GM13977 (cell line): ENCODE measurements at places on chromosomes 2 and 18.

DNA sequence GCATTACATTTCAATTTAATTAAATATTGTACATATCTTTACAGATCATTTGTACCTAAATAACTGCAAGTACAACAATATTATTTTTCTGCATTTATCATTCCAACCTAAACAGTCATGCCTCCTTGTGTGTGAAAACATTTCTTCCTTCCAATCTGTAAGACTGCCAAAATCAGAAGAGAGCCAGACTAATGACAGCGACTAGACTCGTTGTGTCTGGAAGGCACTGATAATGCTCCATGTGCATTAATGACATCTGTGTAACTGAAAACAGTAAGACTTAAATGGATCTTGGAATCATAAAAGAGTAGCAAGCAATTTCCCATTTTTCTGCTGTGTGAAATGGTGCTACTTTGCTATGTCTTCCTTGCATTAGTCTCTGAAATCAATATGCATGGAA lies 278.0 kb upstream of the DSEL start:
- no peak for DNase-seq

- no peak for DNase-seq
These were observed 43.6 kb downstream of the MRPS5 start for GRCh38 chr2:95077861-95078603.

DNA sequence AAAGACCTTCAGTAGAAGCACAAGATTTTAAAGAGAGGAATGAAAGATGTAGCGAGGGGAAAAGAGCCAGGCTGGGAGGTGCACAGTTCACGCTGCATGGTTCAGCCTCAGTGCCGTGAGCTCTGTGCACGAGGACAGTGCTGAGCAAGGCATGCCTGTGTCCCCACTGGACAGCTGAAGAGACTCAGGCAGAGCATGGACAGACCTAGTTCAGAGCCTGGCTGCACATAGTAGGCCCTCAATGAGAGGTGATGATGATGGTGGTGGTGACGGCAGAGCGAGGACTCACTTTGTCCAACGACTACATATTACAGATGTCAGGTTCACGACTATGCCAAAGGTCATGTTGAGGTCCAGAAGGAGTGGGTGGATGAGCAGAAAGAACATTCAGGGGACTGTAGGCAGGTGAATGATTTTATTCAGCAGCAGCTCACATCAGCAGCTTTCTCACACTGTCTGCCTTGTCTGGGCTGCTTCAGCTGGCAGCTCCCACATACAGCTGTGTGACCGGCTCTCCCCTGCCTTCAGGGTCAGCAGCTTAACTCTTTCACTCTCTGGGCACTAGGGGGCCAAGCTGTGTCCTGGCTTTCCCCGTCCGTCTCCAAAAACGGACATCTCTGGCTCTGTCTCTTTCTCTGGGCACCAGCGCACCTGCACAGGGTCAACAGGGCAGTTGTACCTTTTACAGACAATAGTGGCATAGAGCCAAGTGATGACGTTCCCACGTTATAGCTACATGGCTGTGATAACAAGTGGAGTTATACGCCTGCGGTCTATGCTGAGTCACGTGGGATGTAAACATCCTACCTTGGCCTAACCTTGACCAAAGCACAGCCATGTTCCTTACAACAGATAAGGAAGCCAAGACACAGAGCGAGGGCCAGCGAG lies 128.8 kb upstream of the MSH6 start:
- no peak for DNase-seq

- no peak for DNase-seq
These were observed 147.8 kb upstream of the TPO start for GRCh38 chr2:1265454-1265853.

DNA sequence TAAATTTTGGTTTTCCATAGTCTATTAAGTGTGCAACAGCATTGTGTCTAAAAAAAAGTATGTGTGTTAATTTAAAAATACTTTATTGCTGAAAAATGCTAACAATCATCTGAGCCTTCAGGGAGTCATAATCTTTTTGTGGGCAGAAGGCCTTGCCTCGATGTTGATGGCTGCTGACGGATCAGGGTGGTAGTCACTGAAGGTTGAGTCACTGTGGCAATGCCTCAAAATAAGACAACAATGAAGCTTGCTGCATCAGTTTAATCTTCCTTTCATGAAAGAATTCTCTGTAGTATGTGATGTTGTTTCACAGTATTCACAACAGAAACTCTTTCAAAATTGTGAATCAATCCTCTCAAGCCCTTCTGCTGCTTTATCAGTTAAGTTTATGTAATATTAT lies 31.3 kb downstream of the HDHD2 start:
- no peak for DNase-seq

GRCh38 chr2:3986063-3986462 lies 282.7 kb downstream of the DCDC2C start:
- DNase-seq, result no peak

- DNase-seq, result no peak
These were observed 22.8 kb upstream of the POLR1B start for GRCh38 chr2:112519506-112519905.

DNA sequence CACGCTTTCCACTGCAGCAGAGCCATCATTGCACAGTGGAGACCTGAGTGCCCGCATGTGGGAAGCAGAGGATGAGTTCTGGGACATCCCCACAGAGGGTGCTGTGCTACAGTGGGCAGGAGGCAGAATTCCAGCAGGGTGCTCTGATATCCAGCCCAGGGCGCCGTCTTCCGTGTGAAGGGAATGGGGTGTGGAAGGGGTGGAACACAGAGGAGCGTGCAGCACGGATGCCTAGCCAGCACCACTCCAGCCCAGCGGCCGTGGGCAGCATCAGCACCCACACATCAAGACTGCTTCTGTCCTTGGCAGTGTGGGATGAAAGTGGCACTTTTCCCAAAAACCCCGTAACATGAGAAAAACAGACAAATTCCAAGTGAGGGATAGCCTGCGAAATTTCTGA lies 134.3 kb downstream of the ZNF236 start:
- no peak for DNase-seq

- DNase-seq, result peak; percentile 13
These were observed 32.6 kb upstream of the INSIG2 start for GRCh38 chr2:118055512-118056164.

DNA sequence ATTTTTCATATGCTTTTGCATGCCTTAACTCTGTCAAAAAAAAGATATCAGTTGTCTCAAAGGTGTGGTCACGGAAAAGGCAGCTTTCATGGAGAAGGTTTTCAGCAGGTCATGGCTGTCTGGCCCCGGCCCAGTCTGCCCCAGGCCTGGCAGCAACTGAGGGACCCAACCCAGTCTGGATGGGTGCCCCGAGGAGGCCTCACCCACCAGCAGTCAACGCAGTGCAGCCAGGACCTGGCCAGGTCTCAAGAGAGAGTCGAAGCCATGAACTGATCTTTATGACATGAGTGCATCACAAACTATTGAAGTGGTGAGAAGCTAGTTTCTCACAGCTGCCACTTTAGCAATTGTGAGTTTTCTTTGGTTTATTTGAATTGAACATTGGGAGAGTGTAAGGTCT lies 7.9 kb downstream of the TUBB6 start:
- no peak for DNase-seq

GRCh38 chr18:23259701-23260681 lies 124.7 kb downstream of the CABLES1 start:
- peak; percentile 52 for DNase-seq

DNA sequence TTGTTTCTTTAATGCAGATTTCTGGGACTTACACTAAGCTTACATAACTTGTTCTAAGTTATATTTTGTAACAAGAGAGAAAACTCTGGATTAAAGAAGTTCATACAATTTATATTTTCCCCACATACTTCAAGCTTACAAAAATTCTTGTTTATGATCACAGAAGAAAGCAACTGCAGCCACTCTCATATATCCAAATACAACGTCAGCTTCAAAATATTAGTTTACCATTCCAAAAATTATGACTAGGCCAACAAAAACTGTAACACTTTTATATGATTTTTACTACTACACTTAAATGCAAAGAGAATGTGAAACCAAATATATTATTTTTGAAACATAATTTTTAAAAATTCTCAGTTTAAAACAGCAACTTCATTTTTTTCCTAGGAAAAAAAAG lies 30.9 kb downstream of the LPIN2 start:
- DNase-seq, result no peak
